Hippocampal formation (tissue), 2 donors: ENCODE measurements at places on chromosomes 12 and 14.

GRCh38 chr12:7282844-7283243, 21.0 kb upstream of the ACSM4 start:
- no peak for DNase-seq

DNA sequence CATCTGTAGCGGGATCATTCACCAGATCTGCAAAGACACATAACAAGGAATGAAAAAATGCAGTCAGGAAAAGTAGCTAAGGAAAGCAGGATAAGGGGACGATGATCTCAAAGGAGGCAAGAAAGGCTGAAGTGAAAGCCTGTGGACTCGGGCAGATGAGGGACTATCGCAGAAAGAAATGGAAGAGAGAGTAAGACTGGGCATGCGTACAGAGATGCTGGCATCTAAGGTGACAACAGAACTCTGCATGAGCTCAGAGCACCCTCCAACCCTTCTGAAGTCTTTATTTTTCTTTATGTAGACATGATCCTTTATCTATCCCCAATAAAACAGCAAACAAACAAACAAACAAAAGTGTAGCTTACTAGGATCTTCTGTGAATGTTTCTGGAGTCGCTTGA, 7.2 kb downstream of the MFAP5 start:
- DNase-seq, result no peak

DNA sequence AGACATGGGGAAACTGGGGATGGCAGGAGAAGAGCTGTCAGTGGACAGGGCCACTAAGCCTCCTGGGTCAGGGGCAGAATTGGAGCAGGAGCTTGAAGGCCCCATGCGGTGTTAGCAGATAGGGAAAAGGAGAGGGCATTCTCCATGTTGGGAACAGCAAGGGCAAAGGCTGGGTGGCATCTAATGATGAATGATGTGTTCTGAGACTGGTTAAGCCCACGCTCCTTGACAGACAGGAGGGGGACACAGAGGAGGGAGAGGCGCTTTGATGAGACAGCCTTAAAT, 63.0 kb downstream of the CLMN start:
- no peak for DNase-seq

DNA sequence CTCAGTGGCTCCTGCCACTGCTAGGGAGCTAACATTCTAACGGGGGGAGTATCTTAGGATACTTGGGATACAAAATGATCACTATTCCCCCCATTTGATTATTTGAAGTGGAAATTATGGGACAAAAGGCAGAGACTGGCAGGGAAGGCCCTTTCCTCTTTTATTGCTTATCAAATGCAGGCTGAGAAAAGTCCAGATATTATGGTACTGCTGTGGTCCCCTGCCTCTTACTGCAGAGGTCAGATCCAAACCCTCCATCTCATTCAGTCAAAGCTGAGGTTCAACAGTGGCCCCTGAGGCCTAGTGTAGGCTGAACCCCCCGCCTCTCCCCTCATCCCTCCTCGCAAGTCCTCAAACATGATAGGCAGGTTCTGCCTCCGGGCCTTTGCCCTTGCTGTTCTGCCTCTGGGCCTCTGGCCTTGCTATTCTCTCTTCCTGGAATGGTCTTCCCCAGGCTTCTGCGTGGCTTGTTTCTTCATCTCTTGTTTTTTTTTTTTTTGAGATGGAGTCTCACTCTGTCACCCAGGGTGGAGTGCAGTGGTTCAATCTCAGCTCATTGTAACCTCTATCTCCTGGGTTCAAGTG, 34.2 kb downstream of the KRT80 start:
- no peak for DNase-seq

DNA sequence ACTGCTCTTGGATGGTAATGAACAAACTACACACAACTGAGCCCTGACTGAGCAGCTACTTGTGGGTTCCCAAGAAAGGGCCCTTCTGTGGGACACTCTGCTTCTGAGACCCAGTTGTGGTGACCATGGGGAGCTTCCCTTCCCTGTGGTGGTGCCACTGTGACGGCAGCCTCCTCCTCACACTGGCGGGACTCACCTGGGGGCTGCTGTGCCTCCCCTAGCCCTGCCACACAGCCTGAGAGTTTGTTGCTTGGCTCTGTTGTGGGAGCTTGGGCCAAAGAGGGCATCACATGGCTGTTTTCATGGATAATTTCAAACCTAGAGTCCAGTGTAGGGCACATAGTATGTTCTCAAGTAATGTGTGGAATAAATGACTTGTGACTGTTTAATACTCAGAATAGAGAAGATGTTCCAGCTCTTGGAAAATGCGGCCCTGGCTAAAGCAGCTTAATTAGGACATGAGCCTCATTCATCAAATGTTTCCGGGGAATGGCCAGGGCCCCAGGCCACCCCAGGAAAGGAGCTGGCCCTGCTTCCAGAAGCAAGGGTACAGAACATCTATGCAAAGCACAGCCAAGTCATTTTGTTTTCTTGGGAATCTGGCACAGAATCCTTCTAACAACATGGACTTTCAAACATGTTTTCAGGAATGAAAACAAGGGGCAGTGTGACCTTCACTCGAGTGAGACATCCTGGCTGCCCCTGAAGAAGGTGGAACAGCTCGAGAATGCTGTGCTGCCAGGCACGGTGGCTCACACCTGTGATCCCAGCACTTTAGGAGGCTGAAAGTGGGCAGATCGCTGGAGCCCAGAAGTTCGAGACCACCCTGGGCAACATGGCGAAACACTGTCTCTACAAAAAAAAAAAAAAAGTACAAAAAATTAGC, 21.2 kb downstream of the ZFYVE21 start:
- DNase-seq, result no peak

DNA sequence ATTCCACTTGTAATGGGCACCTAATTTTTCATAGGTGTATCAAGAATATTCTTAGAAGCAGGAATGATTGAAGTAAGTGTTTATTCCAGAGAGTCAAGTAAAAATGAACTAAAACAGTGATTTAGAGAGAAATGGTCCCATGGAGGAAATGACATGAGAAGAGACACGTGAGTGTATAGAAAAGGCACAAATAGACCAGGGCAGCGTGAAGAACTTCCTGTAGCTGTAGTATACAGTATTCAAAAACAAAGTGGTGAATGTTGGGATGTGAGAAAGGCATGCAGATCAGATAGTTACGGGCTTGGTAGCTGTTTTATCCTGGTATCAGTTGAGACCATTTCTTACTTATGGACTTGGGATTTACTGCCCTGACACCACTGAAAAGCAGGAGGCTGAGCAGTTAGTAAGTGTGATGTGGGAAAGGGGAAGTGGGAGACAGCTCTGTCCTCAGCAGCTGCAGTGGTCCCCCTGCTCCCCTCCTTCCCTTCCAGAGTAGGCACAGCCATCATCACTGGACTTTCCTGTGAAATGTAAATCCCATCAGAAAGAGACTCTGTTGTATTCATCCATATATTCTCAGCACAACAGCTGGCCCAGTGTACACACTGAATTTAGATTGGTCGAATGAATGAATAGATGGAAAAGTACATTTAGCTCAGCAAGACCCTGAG, 16.8 kb upstream of the TESPA1 start:
- DNase-seq, result no peak

- no peak for DNase-seq
Measured at GRCh38 chr14:96648506-96649326, 146.5 kb downstream of the PAPOLA start.

DNA sequence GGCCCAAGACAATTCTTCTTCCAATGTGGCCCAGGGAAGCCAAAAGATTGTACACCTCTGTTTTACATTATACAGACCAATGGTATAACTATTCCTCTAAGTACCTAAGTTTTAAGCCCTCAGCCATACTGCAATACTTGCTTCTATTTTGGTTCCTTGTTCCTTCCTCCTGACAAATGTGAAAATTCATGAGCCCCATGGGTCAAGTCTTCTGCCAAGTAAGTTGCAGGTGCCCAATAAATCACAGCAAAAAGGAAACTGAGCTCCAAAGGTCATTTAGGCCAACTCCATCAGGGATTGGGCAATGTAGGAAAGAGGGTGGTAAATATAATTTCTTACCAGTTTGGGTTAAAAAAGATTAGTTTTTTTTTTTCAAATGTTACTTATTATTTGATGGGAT, 57.7 kb upstream of the NPFF start:
- no peak for DNase-seq

DNA sequence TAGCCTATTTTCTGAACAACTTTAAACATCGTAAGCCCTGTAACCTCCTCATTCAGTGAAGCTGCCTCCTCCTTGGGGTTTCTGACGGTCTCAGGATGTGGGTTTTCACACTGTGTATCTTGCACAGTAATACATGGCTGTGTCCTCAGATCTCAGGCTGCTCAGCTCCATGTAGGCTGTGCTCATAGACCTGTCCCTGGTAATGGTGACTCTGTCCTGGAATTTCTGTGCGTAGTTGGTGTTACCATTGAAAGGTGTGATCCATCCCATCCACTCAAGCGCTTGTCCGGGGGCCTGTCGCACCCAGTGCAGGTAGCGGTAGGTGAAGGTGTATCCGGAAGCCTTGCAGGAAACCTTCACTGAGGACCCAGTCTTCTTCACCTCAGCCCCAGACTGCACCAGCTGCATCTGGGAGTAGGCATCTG, 980.5 kb downstream of the TMEM121 start:
- DNase-seq, result no peak

GRCh38 chr14:59631237-59631636, 54.6 kb upstream of the CCDC175 start:
- no peak for DNase-seq
